ENCODE measurements at places on chromosomes 6 and 20. TPM values are rescaled to one million over a fixed set of nuclear protein-coding genes. Genes with fewer than 3 reads are reported as not detected.

GRCh38 chr6:146310628-146311027, 233.0 kb upstream of the RAB32 start:
- no peak for DNase-seq

- DNase-seq: no peak
These were observed 135.1 kb downstream of the AGPAT4 start for GRCh38 chr6:161138543-161139303.

- no peak for DNase-seq
These were observed 2.3 kb downstream of the MYLK2 start for GRCh38 chr20:31821427-31821826.

The HAO1 gene
- not detected for total RNA-seq

GRCh38 chr20:32828029-32828680, 8.4 kb downstream of the MAPRE1 start:
- peak; percentile 34 for DNase-seq

The BTNL2 gene
- total RNA-seq: not detected

DNA sequence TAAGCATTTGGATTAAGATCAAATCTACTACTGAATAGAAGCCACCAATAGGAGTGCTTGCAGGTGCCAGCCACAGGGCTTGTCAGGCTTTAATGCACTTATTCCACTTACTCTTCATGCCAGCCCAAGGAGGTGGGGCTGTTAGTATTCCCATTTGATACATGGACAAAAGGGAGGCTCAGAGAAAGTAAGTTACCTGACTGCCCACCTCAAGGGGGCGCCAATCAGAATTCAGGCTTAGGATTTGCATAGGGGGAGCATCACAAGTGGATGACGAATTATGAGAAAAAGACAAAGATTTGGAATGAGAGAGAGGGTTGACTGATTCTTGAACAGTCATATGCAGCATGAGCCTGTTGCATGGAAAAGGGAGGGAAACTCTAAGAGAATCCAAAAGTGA, 188.4 kb upstream of the TSHZ2 start:
- DNase-seq: no peak

The KIF25 gene
- total RNA-seq: not detected

GRCh38 chr20:22529150-22530019, 55.0 kb downstream of the FOXA2 start:
- no peak for DNase-seq

The TFAP2B gene
- 0.14 TPM for total RNA-seq

DNA sequence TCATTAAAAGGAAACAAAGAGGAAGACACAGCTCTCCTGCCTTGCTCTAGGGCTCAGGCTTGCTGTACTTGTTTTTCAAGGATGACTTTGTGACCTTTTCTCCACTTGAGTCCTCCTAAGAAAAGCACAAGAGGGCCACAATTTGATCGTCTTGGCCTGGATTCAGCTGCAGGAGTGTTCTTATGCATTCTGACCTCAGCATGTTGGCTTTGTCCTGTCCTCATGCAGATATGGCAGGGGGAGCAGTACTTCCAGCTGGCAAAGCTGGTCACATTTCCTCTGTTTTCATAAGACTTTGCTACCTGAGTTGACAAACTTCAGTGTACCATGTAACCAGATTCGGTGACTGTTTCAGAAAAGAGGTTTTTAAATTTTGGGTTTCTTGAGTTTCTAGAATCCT, 30.8 kb downstream of the KDM1B start:
- DNase-seq: no peak

The FAM184A gene
- total RNA-seq: 4.0 TPM

The SIRPG gene
- total RNA-seq: not detected

- no peak for DNase-seq
These were observed 12.8 kb downstream of the ADNP start for GRCh38 chr20:50918403-50918802.

DNA sequence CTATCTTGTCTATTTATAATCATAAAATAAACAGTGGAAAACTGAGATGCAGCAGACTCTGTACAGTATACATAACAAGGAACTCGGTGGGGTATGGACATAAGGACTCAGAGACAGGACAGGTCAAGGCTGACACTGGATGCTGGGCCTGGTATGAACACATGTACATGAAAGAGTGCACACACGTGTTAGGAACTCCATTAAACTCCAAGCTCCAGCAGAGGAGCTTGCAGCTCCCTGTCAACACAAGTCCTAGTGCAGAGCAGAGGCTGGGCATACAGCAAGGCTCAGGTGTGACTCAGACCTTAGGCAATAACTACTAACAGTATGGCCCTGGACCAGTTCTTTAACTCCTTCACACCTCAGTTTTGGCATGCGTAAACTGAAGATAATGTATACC, 17.1 kb downstream of the NAPB start:
- no peak for DNase-seq

DNA sequence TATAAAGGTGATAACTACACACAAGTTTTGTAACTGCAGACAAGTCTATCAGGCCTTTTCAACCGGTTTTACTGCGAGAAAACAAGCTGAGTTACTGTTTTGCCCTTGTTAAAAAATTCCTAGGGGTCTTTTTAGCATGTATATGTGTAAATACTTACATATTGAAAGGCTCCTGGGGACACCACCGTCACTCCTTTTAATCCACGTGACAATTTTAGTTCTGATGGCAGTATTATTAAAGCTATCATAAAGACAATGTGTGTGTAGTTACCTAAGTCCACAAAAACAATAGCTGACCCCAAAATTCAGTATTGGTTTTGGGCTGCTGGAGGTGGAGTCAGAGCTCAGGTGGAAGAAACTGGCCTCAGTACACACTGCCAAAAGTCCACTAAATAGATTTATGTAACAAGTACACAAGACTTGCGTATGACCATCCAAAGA, 41.3 kb upstream of the HFE start:
- DNase-seq: no peak

The SCRT2 gene
- total RNA-seq: not detected

GRCh38 chr20:59515013-59515905, 89.1 kb upstream of the PHACTR3 start:
- no peak for DNase-seq

GRCh38 chr20:17570347-17571152, 675 bp downstream of the DSTN start:
- DNase-seq: no peak

DNA sequence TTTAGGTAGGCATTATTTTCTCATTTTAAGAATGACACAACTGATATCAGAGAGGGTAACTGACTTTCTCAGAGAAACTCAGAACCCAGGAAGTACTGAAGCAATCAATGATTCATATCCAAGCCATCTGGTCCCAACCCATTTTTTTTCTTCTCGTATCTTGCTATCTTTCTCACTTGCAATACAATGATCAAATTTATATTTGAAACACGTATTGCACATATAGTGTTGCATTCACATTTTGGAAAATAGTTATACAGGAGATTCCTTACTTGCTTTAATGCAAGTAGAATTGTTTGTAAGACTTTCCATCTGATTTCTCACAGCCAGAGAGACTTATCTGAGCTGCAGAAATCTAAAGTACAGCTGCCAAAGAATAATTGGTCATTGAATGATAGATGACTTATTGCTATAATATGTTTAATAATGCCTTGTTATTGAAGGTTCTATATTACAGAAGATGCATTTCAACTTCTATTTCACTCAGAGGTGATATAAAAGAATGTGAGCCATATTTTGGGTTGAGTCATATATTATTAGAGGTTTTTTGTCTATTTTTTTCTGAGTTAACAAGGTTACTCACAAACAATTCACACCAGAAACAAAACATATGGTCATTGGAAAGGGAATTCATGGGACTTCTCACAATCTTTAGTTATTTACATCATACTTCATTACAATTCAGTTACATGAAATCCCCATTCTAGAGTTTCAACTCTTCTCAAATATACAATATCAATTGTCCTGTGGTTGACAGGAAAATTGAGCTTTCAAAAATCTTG, 337.5 kb upstream of the CITED2 start:
- DNase-seq: no peak

The CDH26 gene
- 0.29 TPM for total RNA-seq

GRCh38 chr20:50054626-50055511, 58.1 kb downstream of the UBE2V1 start:
- peak; percentile 59 for DNase-seq

The SLC17A9 gene
- total RNA-seq: 12.0 TPM

DNA sequence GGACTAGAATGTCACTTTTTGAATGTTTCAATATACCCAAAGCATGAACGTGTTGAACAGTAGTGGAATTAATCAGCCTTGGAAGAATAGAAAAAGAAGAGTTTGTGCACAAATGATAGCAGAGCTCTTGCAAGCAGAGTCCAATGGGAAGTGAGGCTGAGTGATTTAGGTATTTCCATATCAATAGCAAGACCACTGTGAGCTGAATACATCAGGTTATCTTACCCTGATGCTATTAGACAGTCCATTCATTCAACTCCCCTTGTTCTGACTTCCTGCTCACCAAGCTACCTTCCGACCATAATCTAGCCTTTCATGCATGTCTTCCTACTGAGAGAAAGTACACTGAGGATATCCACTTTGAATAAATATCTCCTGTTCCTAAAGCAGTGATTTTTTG, 349.2 kb upstream of the RNF217 start:
- DNase-seq: no peak

GRCh38 chr20:13158369-13158768, 62.7 kb upstream of the ISM1 start:
- no peak for DNase-seq

The C20orf144 gene
- not detected for total RNA-seq

The ADGB gene
- total RNA-seq: not detected

DNA sequence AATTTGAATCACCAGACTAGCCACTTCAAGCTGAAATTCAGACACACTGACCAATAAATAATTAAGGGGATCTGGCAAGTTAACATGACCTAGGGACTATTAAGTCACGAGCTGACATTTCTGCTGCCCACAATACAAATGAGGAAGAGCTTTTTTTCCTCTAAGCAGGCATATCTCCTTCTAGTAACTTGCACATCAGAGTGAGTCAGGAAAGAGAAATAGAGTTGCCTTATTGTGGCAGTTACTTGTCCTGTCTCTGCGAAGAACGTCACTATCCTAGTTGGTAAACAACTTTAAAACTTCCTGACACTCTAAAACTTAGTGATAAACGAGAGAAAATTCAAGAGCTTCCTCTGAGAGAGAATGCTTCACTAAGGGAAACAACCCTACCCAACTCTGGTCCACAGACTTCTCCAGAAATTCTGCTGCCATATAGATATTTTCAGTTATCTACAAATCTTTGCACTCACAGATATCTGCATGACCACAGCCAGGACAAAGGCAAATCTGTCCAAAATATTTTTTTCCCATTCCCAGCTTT, 4.2 kb downstream of the PLA2G7 start:
- no peak for DNase-seq

DNA sequence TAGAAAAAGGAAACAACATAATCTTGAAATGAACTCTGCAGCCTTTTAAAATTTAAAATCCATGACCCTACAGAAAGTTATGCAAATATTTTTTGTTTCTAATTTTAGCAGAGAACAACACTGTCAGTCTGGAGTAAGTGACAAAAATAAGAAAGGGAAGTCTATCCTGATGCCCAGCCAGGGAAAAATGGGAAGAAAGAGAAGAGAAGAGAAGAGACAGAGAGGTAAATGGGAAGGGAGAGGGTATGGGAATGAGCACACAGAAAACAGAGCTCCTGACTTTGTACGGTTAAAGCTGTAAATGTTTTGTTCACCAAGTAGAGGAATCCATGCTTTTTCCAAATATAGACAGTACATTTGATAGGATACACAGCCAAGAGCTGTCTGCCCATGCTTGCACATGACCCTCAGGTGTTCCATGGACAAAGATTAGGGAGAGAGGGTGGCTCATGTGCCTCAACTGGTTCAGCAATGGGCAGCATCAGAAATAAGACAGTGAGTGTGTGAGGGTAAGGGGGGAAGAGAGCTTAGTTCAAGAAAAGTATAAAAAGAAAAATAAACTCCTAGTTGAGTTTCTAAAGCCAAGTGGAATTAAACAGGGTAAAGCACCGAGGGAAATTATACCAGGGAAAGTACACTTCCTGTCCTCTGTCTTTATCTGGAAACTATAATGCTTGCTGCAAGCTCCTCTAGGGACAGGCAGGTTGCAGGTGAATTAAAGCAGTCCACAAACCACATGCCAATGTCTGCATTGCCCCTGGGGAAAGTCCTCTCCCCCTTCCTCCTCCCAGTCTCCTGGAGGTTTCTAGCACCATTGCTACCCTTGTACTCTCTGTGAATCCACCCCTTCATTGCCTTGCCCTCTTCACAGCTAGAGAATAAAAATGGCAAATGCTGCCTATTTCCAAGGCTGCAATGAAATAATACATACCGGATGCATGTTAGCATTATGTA, 30.0 kb downstream of the MAP3K5 start:
- no peak for DNase-seq

The ITCH gene
- 47.8 TPM for total RNA-seq

- DNase-seq: no peak
These were observed 378.7 kb upstream of the HSF2 start for GRCh38 chr6:122020588-122021264.

The WFDC2 gene
- total RNA-seq: 78.5 TPM

DNA sequence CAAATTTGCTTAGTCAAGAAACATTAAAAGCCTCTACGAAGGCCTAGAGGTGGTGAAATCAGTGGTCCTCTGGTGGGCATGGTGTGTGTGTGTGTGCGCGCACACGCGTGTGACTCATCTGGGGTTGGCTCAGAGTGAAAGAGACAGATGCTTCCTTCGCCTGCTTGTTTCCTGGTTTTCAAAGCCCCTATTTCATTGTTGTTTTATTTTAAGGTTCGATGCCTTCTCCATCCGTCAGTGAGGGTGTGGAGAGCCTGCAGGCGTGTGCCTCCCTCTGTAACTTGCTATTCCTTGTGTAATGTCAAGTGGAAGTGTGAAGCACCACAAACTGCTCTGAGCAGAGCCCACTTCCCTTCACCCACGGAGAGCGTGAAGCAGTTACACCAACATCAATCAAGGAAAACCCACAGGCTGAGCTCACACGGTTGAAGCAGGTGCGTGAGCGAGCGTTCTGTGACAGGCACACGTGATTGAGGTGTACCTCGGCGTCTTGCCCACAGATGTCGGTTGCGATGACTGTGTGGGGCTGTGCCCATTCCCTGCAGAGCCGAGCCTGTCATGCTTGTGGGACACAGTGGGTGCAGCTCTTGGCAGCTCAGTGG, 233.9 kb downstream of the PRL start:
- no peak for DNase-seq

DNA sequence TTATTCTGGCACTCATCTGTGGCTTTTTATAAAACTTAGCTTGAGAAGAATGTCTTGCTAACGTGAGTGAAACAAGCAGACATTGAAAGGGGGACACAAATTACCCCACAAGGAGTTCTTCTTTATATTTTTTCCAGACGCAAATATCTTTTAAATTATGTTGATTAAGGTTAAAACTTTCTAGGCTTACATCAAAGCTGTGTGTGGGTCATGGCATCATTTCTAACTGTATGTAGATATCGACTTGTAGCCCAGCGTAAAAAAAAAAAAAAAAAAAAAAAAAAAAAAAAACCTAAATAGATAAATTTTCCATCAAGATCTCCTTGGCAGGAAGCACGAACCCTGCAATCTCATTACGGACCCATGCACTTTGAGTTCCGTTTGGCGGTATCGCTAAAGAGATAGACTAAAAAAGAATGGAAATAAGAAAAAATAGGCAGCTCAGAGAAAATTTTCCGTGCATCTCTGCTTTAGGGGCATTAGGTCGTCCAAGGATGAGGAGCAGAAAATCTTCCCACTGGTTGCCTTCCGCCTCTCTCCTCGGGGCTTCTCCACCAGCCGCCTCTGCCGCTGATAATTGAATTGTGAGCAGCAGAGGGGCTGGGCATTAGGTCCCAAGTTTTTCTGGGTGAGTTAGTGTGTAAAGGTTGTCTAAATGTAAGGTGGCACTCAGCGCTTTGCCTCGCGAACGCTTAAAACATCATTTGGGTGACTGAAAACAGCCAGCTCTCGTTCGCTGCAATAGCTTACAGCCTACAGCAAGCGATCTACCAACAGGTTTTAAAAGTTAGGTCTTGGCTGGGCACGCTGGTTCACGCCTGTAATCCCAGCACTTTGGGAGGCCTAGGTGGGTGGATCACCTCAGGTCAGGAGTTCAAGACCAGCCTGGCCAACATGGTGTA, 194.0 kb downstream of the TRIM27 start:
- DNase-seq: no peak
